ENCODE measurements at places on chromosomes 7 and 10.

GRCh38 chr7:33556472-33556871 is 348.9 kb upstream of the BMPER start:
- no peak for DNase-seq

- DNase-seq = no peak
These were observed 394.1 kb downstream of the XPNPEP1 start for GRCh38 chr10:109529258-109529657.

- no peak for DNase-seq
These were observed 26.2 kb downstream of the CNPY1 start for GRCh38 chr7:155520114-155520513.

DNA sequence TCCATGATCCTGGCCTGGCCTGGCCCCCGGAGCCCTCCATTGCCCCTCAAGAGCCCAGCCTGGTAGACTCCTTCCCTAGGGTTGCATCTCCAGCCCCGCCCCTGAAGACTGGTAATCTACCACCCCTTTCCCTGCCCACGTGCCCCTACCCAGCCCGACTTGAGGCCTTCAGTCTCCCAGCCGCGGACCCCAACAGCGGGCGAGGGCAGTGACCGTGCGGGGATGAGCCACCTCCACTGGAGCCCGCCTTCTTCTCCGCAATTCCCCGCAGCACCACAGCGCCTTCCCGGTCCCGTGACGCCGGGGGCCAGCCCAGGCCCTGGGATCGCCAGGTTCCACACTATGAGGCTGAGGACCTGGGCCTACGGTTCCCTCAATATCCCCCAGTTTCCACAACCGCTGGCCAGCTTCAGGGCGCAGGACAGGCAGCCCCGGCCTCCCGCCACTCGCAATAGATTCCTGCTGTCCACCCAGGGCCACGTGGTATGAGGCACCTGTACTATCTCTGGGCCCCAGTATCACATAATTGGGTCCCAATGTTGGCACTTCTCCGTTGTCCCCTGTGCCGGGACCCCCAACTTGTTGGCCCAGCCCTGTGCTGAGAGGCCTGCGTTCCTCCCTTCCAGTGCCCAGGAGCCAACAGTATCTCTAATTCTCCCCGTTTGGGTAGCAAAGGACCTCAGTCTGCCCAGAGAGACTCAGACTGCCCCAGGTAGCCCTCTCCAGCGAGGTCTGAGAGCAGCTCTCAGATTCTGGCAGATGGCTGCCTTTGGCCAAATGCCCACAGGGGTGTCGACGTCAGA is 1.1 kb upstream of the GPRIN2 start:
- no peak for DNase-seq

- no peak for DNase-seq
These were observed 44.9 kb downstream of the SMURF1 start for GRCh38 chr7:99098824-99099498.

DNA sequence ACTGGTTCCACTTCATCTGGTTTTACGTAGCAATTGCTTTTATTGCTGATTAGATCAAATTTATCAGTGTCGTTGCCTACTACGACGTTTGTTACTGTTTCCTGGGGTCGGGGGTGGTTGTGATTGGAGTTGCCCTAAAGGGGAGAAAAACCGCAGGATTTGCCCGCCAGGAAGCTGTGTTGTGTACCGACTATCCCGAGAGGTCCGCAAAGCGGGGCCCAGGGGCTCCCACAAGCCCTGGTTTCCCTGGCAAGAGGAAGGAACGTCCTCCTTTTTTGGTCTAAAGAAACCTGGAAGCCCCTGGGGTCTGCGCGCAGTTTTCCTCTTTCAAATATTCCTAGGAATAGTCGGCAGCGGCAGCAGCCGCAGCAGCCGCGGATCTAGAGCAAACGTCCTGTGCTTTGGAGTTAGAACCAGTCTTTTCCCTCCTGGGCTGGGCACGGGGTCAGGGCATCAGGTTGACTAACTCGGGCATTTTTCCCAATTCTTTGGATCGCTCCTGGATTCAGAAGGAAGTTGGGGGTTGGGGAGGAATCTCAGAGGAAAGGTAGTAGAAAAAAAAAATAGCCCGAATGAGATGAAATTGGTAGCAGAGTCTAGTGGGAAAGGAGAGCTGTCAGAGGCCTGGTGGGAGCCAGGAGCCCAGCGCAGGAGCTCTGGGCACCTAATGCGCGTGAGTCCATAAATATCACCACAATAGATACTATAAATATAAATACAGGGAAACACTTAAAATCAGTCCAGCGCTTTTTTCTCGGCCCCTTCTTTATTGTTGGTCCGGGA is 4.6 kb downstream of the VAX1 start:
- DNase-seq = no peak

- DNase-seq = no peak
These were observed 753.2 kb downstream of the GRID1 start for GRCh38 chr10:85613391-85613790.

- DNase-seq = no peak
These were observed 51.8 kb upstream of the BMPER start for GRCh38 chr7:33853361-33854062.

DNA sequence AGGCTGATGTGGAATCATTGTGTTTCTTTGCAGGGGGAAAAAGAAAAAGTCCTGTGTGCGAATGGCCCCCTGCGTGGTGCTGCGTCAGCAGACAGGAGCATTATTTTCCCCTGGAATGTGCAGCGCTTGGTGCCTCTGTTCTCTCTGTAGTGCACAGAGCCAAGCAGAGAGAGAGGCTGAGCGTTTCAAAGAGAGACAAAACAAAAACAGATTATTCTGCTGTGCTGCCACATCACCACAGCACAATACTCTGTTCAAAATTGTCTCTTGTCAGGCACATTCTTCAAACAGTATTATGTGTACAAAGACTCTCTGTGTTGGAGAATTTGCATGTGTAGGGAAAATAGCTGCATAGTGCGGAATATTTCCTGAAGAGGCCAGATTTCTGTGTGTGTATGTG is 609.0 kb downstream of the SDK1 start:
- no peak for DNase-seq

GRCh38 chr7:77266291-77266794 is 66.7 kb upstream of the FGL2 start:
- DNase-seq = no peak

DNA sequence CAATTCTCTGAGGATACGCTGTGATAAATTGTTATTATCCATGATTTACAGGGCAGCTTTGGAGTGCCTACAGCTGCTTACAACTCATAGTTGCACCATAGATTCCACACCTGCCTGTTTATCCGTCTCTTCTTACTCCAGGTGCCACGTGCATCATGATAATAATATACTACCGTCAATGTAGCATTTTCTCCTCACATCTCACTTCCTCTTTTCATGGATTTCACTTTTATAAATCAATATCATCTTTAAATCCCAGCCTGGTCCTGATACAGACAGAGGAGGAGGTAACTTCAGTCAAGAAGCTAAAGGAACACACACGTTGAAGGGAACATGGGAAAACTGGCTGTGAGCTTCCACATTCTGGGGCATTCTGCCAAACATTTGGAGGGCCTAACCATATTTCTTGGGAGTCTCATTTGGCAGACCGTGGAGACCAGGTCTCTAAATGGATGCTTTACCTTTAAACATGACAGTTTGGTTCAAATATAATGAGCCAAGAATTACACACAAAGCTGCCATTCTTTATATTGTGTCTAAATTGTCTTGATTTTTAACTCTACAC is 2.4 kb downstream of the CH25H start:
- no peak for DNase-seq

DNA sequence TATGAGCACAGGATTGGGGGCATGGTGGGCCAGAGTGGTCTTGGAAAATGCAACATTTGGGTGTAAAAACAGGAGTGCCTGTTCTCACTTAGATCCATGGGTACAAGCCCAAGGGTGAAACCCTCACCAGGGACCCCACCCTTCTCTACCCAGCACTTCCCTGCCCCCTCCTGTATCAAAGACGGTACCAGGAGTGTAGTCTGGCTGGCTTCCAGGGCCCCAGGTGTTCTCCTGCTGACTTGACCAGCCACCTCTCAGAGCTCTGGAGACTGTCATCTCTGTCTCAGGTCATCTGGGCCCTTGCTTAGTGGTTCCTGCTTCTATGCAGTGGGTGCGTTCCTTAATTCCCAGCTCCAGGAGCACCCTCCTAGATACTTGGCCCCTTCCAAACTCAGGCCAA is 447.2 kb downstream of the LRMDA start:
- no peak for DNase-seq

GRCh38 chr10:117386805-117387204 is 11.6 kb upstream of the PDZD8 start:
- DNase-seq = no peak

DNA sequence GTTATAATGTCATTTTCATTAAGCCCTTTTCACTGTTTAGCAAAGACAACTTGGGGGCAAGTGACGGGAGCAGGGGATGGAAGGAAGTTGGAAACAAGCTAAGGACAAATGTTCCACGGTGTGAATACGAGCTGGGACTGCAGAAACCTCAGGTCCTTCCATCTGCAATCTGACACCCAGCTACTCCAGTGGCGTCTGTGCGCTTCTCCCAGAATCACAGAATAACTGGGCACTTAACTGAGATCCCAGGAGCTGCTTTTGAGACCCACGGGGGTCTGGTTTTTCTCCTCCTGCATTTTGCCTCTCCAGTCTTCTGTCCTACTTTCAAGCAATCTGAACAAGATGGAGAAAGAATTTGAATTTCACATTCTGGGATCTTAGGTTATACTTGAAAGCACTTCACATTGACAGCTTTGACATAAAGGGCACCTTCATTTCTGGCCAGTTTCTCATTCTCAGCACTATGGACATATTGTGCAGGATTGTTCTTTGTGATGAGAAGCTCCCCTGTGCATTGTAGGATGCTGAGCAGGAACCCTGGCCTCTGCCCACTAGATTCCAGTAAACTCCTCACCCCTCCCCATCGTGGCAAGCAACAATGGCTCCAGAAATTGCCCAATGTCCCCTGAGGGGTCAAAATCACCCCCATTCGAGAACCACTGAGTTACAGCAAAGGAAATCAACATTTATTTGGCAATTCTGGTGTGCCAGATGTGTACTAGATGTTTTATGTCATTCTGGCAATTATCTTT is 194.1 kb downstream of the CACNB2 start:
- DNase-seq = no peak

DNA sequence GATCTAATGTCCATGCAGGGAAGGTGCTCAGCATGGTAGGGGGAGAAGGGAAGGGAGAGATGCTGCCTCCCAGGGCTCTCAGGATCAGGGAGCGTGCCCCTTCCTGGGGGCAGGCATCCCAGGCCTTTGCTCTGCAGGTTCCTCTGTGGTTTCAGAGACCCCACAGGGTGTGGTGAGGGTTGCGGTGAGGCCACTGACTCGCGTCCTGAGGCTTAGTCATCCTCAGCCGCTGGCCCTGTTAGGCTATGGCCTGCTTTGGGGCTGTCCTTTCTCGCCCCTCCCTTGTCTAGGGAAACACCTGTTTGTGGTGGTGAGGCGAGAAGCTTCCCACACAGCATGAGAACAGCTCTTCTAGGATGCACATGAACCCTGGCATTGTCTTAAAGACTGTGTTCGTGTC is 558.3 kb upstream of the FOXK1 start:
- DNase-seq = no peak

DNA sequence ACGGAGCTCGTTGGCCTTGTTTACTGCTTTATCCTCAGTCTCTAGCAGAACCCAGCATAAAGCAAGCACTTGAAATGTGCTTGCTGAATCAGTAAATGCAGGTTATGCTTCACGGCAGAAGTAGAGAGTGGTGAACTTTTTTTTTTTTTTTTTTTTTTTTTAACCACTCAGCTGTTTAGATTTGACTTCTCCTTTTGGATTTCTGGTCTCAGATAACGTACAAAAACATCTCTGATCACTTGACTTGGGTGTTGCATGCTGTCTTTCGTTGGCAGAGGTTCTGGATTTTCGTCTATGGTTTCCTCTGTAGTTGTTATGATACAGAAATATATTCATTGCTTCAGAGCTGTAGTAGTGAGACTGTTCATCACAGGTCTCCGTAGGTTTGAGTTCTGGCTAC is 242.5 kb upstream of the HABP2 start:
- no peak for DNase-seq

- no peak for DNase-seq
These were observed 210.0 kb upstream of the KLF14 start for GRCh38 chr7:130943981-130944380.

GRCh38 chr10:112628951-112629609 is 182.1 kb downstream of the VTI1A start:
- DNase-seq = no peak

DNA sequence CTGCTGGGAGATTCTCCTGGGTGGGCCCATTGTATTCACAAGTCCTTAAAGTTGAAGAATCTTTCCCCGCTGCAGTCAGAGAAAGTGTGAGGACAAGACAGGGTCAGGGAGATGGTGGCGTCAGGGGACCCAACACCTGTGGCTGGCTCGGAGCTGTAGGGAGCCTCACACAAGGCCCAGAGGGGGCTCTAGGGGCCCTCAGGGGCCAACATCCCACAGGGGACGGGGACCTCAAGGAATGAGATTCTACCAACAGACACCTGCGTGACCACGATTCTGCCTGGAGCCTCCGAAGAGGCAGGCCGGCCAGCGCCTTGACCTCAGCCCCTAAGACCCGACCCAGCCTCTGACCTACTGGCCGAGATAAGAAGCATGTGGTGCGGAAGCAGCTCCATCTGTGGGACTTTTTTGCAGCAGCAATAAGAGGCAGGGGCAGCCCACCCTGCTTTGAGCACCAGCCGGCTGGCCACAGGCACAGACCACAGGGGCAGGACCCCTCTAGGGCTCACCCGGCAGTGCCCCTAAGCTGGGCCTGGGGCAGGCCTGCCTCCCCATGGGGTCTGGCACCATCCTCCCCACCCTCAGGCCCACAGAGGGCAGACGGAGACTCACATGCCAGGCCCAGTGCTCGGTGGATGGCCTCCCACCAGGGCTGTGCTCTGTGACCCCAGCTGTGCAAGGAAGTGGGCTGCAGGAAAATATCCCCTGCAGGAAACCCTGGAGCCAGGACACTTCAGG is 13.2 kb downstream of the RASGEF1A start:
- no peak for DNase-seq

DNA sequence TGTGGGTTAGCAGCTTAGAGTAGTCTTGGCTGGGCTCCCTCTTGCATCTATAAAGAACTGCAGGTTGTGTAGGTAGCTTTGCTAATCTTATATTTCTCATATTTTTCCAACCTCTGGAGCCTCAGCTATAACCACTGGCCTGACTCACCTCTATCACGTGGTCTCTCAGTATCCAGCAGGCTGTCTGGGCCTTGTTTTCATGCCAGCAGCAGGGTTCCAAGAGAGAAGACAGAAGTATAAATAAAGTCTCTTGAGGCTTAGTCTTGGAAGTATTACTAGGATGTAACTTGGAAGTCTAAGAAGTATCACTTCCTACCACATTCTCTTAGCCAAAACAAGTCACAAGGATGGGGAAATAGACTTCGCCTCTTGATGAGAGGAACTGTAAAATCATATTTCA is 73.3 kb downstream of the WIPF3 start:
- DNase-seq = no peak

DNA sequence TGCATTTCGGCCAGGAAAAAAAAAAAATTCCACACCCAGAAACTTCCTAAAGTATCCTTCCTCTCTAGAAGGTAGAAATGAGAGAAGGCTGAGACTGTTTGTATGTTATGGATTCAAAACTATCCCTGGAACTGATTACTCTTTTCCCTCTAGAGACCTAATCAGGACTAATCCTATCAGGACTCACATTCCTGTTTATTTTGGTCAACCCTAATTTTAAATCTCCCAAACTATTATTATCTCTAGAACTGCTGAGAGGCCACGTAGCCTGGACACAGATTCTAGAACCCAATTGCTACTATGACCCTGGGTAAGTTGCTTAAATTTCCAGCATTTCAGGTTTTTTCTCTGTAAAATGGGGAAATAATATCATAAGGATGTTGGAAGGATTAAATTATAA is 346.8 kb upstream of the MEOX2 start:
- no peak for DNase-seq

- DNase-seq = peak; percentile 33
These were observed at the start of gene CADPS2 for GRCh38 chr7:122886357-122887081. Gene CADPS2, minus strand, starts transcription at chr7:122886460. Its CDS starts 123 bp downstream, at chr7:122886337.

Measured in SK-N-DZ (cell line).